ENCODE measurements at places on chromosomes 5 and 9.

DNA sequence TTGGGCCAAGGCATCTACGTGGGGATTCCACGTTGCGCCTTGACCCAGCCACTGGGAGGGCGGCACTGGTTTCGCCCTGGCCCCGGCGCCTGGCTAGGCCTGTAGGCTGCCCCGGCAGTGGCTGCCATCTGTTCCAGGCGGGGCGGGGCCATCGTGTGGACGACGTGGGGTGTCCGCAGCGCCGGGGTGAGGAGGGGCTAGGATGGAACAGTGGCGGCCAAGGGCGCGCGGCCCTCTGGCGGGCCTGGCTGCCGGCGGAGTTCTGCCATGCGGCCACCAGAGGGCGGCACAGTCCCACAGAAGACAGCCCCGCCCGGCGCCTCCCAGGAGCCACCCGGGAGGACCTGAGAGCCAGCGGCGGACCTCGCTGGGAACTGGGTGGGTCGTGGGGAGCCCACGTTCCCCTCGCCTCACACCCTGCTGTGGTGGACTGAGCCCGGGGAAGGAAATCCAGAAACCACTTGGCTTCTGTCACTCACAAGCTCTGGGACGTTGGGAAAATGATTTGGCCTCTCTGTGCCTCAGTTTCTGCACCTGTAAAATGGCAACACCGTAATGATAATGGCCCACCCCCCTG is 22.6 kb upstream of the RAPGEF1 start:
- no peak for DNase-seq

DNA sequence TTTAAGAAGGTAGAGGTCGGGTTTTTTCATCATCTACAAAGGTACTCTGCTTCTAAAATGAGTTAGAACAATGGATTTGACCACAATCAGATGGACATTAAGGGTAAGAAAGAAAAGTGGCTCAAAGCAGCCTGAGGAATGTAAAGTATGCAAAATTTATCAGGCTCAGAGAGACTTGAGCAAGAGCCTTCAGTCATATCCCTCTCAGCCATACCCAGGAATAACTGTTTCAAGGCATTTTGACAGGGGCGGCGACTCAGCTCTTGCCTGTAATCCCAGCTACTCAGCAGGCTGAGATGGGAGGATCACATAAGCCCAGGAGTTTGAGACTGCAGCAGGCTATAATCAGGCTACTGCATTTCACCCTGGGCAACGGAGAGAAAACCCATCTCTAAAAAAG is 38.8 kb upstream of the ANXA2R start:
- DNase-seq = peak; percentile 91

- DNase-seq = no peak
Observed at GRCh38 chr9:34546102-34546833, 23.5 kb upstream of the ENHO start.

DNA sequence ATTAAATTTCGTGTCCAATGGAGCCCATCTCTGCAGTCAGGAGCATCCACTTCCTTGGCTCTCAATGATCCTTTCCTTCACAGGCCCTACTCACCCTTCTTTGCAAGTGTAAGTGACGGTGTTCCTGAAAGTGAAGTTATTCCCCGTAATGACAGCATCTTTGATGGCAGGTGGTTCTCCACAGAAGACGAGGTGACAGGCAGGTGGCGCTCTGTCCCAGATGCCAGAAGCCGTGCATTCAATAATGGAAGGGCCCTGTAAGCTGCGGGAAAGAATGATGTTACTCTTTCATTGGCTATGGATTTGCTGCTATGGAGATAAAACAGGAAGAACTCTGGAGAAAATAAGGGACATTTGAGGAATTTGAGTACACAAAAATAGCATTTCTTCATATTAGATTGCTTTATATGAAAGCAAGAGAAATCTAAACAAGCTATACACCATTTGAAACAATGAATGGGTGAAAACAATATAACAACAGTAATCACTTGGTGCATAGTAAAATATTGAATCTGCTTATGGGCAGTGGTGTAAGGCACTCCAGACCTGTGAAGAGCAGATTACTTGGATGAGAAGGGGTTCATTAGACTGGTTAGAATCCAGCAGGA is 89.9 kb upstream of the TXNDC8 start:
- DNase-seq = no peak

DNA sequence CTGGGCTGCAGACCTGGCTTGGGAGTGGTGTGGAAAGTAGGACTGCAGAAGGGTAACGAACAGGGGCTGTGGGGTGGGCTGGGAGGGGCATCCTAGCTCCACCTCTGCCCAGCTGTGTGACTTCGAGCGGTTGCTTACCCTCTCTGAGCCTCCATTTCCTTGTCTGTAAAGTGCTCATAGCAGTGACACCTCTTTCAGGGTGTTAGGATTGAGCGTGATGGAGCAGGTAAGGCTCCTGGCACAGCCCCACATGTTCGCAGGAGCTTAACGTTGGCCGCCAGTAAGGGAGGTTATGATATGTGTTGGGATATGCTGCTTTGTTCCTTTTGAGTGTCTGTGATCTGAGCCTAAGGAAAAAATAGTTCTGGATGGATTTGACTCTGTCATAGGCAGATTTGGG is 2.1 kb downstream of the NDST1 start:
- DNase-seq = no peak

- DNase-seq = no peak
Observed at GRCh38 chr9:126160067-126160853, 166.4 kb upstream of the MVB12B start.

GRCh38 chr5:119033135-119033534 is 37.8 kb upstream of the DMXL1 start:
- DNase-seq = no peak

DNA sequence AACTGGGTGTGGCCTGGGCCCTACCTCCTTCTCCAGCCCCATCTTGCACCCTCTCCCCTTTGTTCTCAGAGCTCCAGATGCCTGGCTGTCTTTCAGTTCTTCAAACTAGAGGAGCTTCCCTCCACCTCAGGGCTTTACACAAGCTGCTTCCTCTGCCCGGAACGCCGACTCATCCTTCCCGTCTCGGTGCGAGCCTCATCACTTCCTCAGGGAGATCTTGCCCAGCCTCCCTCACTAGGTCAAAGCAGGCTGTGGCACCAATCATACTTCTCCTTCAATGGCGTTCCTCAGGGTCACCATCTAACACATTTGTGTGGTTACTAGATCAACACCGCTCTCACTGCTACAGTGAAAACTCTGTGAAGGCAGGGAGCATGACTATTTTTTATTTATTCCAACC is 56.2 kb upstream of the ZSWIM6 start:
- DNase-seq = no peak

GRCh38 chr9:136543280-136543679 is 2.6 kb downstream of the NOTCH1 start:
- DNase-seq = no peak

DNA sequence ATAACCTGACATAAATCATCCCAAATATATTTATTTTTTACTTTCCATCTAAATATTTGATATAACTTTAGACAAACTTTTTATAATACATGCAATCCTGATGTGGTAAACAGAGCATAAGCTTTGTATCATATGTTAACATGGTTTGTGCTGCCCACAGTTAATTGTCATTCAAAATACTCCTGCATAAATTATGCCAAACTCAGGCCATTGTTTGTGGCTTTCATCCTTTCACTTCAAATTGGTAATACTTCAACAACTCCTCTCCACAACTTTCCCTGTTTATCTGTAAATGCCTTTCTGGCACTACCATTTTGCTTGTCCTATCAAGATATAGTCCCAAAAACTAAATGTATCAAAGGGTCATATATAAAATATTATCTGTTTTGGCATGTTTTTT is 586.7 kb downstream of the HINT1 start:
- no peak for DNase-seq

- no peak for DNase-seq
Observed at GRCh38 chr5:430214-430925, 12.6 kb upstream of the EXOC3 start.

DNA sequence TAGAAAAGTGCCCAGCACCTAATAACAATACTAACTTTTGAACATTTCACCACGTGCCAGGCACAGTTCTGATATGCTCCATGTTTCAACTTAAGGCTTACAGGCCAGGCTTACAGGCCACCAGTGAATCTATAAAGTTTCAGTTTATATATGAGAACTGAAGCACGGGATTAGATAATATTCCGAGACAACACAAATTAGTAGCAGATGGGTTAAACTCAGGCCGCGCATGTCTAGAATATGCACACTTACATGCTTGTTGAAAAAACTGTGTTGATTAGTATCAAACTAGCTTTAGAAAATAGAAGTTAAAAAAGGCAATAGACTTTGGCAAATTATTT is 587.9 kb downstream of the MTRR start:
- no peak for DNase-seq

DNA sequence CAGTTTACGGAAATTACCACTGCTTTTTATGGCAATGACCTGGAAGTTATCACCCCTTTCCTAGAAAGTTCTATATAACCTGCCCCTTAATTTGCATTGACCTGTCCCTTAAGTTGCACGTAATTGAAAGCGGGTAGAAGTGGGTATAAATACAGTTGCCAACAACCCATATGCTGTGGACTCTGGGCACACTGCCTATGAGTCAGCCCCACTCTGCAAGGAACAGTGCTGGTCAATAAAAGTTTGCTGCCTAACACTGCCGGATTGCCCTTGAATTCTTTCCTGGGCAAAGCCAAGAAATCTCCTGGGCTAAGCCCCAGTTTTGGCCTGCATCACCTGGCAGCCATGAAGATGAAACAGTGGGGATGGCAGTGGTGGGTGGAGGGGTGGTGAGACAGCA is 23.9 kb upstream of the CLPTM1L start:
- DNase-seq = no peak

- DNase-seq = no peak
Observed at GRCh38 chr9:135373151-135373685, 106.4 kb upstream of the PPP1R26 start.

DNA sequence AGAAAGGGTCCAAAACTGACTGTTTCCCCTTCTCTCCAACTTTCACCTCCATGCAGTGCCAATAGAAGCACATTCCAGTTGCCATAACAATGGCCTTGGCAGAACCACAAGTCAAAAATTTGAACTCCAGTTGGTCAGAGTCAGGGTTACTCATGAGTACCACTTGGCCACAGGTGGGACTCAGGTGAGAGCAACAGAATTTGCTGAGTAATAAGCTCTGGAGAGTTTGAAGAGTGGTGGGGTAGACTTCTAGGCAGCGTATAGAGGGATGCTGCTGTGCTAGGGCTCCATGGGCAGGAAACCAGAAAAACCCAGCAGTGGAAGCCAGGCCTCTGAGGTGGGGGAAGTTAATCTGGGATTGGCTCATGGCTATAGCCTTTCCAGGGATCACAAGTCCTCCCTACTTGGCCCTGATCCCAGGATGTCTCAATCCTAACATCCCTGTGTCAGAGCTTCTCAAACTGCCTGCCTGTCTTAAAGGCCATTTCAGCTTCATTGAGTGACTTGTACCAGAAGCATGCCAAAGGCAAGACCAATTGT is 30.2 kb downstream of the SNX18 start:
- no peak for DNase-seq

GRCh38 chr9:138021251-138022056 is 143.9 kb downstream of the CACNA1B start:
- DNase-seq = no peak

DNA sequence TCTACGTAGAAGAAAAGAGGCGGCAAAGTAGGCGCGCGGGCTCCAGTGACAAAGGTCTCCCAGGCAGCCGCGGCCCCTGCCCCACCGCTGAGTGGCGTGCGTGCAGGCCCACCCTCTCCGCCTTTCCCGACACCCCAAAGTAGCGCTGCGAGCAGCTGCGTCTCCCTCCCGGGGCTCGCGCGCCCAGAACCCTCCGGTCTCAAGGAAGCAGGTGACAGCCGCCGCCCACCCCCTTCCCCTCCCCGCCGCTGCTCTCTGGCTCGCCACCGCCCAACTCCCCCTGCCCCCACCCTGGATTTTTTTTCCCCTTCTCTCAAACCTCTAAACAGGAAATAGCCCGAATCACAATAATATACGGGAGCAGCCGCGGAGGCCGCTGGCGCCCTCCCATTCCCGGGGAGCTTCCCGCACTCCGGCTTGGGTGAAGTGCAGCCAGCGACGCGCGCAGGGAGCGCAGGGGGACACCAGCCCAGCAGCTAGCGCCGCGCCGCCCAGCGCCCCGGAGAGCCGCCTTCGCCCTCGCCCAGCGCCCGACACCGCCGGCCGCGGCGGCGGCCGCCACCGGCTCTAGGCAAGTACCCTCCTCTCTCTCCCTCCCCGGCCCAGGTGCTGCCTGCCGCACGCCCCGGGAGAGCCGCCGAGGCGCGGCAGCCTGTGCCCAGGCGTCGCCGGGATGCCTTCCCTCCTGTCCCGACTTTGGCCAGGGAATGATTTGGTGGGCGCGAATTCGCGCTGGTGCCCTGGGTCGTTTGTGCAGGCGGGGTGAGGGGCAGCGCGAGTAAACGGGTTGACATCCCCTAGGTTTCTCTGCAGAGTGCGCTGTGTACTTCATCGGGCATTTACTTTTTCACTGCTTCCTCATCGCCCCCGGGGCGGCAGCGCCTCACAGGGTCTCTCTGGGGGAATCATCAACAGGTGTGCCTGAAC is 52.7 kb upstream of the TJP2 start:
- no peak for DNase-seq

GRCh38 chr5:93399675-93400074 is 181.3 kb downstream of the NR2F1-AS1 start:
- DNase-seq = no peak

- DNase-seq = no peak
Observed at GRCh38 chr5:56269216-56269927, 36.2 kb upstream of the ANKRD55 start.

- DNase-seq = no peak
Observed at GRCh38 chr5:142819825-142820224, 49.6 kb downstream of the ARHGAP26 start.

- no peak for DNase-seq
Observed at GRCh38 chr5:104817127-104817526, 1254.5 kb upstream of the NUDT12 start.

DNA sequence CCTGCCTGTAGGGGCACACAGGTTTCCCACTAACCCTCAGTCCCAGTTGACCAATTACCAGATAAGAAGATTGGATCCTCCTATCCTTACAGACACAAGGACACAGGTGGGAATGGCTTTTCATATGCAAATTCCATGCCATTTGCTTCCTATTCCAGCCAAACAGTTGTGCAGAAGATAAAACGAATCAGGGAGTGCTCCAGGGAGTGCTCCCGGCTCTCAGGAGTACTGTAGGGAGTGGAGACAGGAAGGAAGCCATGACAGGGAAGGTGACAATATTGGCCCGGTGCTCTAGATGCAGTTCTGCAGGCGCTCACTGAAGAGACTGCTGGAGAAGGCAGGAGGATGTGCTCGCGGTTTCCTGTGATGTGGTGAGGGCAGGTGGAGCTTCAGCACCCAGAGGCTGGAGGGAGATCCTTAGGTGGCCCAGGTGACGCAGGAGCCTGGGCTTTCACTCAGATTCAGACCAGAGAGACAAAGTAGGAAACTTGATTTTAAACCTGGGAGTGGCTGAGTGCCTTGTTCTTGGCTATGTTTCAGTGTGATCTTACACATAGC is 260.0 kb downstream of the AUH start:
- no peak for DNase-seq
